ENCODE measurements at places on chromosomes 12 and 14.

DNA sequence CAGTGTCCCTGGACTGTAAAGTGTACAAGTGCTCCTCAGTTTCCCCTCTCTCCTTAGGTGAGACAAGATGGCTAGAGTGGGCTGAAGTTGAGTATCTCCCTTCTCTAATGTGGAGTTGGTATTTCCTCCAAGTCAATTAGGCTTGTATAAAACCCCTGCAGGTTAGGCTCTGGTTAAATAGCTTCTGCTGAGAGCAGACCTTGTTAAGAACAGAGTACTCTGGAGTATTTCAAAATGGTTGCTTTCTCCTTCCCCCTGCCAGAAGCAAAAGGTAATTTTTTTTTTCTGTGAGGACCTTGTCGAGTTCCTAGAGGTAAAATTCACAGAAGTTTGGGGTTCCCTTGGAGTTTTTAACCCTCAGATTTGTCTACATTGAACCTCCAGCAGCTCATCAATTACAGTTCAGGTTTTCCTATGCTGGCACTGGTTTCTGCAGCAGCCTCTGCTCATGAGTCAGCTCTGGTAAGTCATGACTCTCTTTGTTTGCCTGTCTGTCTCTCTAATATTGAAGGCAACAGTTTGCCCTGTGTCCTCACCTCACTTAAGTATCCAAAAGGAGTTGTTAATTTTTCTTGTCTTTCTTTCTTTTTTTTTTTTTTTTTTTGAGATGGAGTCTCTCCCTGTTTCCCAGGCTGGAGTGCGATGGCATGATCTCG lies 27.8 kb upstream of the GLIPR1 start:
- peak; percentile 52 for DNase-seq

- DNase-seq: no peak
These were observed 203.5 kb upstream of the GZMB start for GRCh38 chr14:24837280-24838046.

GRCh38 chr14:104394409-104394851 lies 185.1 kb upstream of the C14orf180 start:
- no peak for DNase-seq

DNA sequence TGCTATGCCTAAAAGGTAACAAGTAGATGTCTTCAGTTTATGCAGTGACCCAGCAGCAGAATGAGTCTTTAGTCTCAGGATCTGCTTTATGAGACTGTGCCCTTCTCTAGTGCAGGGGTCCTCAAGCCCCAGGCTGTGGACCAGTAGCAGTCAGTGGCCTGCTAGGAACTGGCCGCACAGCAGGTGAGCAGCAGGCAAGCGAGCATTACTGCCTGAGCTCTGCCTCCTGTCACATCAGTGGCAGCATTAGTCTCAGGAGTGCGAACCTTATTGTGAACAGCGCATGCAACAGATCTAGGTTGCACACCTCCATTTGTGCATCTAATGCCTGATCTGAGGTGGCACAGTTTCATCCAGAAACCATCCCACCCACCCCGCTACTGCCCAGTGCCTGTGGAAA lies 38.4 kb downstream of the LRP6 start:
- no peak for DNase-seq
